ENCODE measurements at places on chromosomes 4 and X.

- no peak for DNase-seq
Observed at GRCh38 chr4:111362941-111363361, 740.1 kb upstream of the PITX2 start.

DNA sequence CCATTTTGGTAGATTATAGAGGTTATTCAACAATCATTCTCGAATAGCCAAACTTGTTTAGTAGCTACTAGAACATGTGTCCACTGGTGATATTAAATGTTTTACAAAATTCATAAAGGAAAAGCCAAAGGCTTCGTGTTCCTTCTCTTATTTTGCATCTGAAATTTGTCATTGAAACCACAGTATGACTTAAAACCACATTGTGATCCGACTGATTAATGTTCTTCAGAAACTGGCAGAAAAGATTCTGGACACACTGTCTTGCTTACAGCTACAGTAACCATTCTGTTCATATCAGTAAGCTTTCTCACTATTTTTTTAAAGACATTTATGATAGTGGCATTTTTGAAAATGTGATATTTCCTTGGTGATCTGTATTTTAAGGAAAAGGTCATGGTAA is 2.6 kb upstream of the SMARCA1 start:
- no peak for DNase-seq

DNA sequence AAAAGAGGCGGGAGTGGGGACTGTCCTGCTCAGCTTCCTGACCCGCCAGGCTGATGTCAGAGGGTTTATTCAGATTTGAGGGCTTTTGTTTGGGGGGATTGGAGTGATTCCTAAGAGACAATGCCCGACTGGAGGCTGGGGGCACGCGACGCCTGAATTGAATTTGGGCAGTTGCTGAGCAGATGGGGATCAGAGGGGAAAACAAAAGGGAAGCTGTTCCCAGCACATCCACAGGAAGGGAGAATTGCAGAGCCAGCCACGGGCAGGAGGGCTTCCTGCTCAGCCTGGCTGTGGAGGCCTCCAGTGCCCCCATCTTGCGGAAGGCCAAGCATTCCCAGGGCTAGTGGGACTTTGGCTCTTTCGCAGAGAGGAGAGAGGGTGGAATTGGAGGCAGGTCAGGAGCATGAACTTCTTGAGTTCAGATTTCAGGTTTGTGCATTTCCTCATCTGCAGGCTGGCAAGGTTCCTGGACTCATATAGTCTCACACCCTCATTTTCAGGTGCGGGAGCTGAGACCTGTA is 162.8 kb downstream of the NHS start:
- DNase-seq, result no peak

DNA sequence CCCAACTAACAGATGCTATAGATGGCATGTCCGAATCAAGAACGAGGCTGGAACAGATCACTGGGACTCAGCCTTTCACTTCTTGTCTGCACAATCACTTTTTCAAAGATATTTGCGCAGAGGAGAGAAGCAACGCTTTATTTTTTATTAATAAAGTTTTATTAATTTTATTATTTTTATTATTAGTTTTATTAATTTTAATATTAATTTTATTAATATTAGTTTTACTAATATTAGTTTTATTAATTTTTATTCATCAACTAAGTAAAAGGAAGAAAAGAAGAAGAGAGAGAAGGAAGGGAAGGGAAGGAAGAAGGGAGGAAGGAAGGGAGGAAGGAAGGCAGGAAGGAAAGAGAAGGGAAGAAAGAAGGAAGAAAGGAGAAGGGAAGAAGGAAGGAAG is 236.4 kb upstream of the HHIP start:
- no peak for DNase-seq

GRCh38 chr4:98802770-98803198 is 126.1 kb downstream of the EIF4E start:
- DNase-seq, result no peak

GRCh38 chrX:128781506-128781905 is 729.3 kb upstream of the ACTRT1 start:
- DNase-seq, result no peak

DNA sequence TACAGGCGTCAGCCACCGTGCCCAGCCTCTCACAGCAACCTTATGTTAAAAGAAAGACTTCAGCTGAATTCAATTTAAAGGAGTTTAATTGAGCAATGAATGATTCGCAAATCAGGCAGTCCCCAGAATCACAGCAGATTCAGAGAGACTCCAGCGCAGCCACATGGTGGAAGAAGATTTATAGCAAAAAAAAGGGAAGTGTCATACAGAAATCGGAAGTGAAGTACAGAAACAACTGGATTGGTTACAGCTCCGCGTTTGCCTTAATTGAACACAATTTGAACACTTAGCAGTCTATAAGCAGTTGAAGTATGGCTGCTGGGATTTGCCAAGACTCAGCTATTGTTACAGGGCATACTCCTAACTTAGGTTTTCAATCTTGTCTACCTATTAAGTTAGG is 19.8 kb downstream of the CENPVL3 start:
- DNase-seq, result no peak

DNA sequence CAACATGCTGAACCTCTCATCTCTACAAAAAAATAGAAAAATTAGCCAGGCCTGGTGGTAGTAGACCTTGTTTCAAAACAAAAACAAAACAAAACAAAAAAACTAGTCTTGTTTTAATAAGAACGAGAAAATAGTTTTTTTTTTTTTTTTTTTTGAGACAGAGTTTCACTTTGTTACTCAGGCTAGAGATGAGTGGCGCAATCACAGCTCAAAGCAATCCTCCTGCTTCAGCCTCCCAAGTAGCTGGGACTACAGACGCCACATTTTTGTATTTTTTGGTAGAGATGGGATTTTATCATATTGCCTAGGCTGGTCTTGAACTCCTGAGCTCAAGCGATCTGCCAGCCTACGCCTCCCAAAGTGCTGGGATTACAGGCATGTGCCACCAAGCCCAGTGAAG is 47.7 kb upstream of the UGDH start:
- no peak for DNase-seq

- no peak for DNase-seq
Observed at GRCh38 chrX:106874075-106874474, 29.1 kb downstream of the RIPPLY1 start.

GRCh38 chr4:166121897-166122296 is 248.9 kb downstream of the TLL1 start:
- DNase-seq, result no peak

- DNase-seq, result no peak
Observed at GRCh38 chr4:84684361-84684760, 101.4 kb downstream of the CDS1 start.

- DNase-seq, result peak; percentile 76
Observed at GRCh38 chr4:48970471-48970921, 15.6 kb upstream of the CWH43 start.

- no peak for DNase-seq
Observed at GRCh38 chr4:14184767-14185166, 557.2 kb upstream of the BOD1L1 start.

- no peak for DNase-seq
Observed at GRCh38 chrX:21479695-21480270, 105.6 kb downstream of the CNKSR2 start.

DNA sequence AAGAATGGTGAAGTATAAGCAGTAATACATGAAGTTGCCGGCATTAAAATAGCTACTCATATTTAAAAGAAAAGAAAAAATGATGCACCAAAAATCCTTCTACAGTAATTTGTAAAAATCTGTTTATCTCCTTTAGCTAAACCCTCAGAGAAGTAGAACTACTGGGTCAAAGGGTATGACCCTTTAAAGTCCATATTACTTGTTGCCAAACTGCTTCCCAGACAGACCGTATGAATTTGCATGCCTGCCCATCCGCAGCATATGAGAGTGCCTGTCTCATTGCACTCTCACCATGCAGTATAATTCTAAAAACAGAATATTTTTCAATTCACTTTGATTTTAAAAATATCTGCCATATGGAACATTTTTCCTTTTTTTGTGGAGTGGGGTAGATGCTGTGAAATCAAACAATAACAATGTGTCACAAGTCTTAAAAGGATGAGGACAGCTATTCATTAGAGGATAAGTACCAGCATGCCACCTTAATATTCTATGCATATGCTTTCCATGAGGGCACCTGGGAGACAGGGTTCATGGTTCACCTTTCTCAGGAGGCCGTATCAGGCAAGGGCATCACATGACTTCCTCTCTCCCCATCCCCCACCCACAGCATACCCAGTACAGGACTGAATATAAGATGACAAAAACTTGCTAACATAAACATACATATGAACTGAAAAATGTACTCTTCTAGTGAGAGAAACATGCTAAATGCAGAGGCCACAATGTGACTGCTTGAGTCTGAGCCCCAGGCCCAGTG is 17.8 kb downstream of the ZDHHC9 start:
- no peak for DNase-seq

GRCh38 chr4:47367761-47368160 is 95.7 kb downstream of the COMMD8 start:
- DNase-seq, result no peak

- DNase-seq, result no peak
Observed at GRCh38 chrX:20472148-20472547, 205.4 kb upstream of the RPS6KA3 start.

- no peak for DNase-seq
Observed at GRCh38 chr4:121358473-121358872, 22.3 kb downstream of the QRFPR start.

DNA sequence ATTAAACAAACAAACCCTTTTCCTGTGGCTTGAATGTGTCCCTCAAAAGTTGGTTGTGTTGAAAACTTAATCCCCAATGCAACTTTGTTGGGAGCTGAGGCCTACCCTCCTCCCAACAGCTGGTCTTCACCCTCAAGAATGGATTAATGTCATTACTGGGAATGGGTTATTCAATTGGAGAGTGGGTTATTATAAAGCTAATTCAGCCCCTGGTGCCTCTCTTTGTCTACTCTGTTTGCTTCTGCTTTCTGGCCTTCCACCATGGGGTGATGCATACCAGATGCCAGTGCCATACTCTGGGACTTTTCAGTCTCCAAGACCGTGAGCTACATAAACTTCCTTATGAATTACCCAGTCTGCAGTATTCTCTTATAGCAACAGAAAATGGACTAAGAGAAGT is 706.5 kb downstream of the CCSER1 start:
- DNase-seq, result no peak

- no peak for DNase-seq
Observed at GRCh38 chr4:71749008-71749594, 34.8 kb downstream of the GC start.

GRCh38 chr4:157300701-157301100 is 80.2 kb downstream of the GRIA2 start:
- DNase-seq, result no peak

- DNase-seq, result no peak
Observed at GRCh38 chrX:15903186-15903681, 48.6 kb upstream of the AP1S2 start.

DNA sequence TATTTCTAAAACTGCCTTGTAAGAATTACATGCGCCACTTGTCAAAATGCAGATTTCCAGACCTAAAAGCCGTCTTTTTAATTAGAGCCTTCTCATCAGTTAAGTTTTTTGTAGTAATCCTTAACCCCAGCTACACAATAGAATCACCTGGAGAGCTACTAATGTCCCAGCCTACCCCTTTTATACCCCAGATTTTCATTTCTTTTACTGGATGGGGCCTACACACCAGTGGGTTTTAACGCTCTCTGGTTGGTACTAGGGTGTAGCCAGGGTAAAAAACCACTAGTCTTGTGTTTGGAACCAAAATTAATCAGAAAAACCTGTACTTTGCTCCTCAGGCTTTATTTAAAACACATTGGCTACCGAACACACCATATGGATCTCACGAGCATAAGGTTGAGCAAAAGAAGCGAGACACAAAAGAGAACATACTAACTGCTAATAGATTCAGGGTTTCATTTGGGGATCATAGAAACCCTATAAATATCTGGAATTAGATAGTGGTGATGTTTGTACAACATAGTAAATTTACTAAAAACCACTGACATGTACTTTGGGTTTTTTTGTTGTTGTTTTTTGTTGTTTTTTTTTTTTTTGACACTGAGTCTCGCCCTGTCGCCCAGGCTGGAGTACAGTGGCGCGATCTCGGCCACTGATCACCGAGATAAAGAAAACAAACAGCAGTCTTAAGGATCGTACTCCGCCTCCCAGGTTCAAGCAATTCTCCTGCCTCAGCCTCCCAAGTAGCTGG is 30.6 kb downstream of the BBS12 start:
- no peak for DNase-seq

DNA sequence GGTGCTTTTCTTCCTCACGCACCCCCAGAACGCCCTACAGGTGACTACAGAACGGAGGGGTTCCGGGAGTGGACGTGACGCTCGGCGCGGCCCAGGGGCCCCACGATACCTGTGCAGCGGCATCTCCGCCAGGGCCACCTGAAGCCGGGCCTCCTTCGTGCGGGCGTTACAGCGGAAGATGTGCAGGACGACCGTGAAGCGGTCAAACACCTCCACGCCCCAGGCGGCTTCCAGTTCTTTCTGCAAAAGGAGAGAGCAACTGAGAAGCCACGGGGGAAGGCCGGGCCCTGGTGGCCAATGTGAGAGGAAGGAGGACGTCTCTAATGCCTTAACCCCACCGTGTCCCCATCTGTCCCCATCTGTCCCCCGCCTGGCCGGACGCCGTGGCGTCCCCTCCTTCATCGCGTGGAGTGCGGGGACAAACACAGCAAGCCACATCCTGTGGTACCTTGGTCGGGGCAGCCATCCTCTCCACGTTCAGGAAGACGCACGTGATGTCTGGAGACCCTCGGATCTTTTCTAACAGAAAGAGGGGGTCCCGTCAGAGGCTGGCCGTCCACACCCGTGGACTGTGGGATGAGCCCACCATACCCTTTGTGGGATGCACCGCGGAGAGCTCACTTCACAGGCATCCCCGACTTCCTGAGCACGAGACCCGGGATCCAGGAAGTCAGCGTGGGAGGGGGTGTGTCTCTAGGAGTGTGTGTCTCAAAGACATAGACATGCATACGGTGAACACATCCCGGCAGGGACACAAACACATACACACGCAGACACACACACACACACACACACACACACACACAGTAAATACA is 3.6 kb downstream of the GTPBP6 start:
- no peak for DNase-seq

DNA sequence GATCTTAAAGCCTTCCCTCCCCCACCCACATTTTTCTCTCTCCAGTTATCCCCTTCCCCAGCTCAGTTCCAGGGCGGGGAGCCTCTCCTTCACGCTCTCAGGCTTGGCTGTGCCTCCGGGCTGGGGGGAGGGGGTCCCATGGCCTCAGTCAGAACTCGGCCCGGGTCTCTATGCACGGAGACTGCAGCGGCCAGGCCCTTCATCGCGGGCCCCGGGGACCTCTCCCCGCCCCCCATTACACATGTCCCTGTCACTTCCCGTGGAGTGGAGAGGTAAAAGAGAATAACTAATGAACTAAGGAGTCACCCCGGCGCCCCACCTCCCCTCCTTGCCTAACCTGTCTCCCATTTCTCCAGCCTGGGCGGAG is 838 bp upstream of the PRICKLE3 start:
- DNase-seq, result no peak

All from epithelial cell of prostate (primary cell).